ENCODE measurements at places on chromosomes 16 and 17. TPM values are rescaled to one million over a fixed set of nuclear protein-coding genes. Genes with fewer than 3 reads are reported as not detected.

ABCA8 gene
- not detected for total RNA-seq

ACSF3 gene
- total RNA-seq, result 32.1 TPM

HP gene
- total RNA-seq, result not detected

STAC2 gene
- total RNA-seq, result 0.20 TPM

TMEM100 gene
- total RNA-seq, result not detected

DNA sequence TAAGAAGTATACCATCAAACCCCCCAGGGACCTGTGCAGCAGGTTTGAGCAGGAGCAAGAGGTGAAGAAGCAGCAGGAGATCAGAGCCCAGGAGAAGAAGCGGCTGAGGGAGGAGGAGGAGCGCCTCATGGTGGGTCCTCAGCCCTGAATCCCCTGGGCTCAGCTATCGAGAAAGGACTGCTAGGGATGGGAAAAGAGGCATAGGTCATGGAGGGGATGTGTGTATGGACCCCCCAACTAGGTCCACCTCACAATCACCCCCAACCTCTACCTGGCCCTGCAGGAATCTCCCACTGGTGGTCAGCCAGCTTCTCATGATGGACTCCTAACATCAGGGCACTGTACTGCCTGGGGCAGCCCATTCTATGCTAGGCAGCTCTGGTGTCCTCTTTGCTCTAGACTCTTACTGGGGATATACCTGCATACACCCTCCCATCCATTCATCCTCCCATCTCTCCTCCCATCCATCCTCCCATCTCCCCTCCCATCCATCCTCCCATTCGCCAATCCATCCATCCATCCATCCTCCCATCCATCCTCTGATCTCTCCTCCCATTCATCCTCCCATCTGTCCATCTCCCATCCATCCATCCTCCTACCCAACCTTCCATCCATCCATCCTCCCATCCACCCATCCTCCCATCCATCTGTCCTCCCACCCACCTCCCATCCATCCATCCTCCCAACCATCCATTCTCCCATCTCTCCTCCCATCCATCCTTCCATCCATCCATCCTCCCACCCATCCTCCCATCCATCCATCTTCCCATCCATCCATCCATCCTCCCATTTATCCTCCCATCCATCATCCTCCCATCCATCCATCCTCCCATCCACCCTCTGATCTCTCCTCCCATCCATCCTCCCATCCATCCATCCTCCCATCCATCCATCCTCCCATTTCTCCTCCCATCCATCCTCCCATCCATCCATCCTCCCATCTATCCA, 10.6 kb downstream of the DRC7 start:
- no peak overlapping the region for H3K4me3 ChIP-seq
- H3K27ac ChIP-seq, result no peak overlapping the region
- H3K27me3 ChIP-seq, result no peaks in the 10 kb centered on the region
- H3K4me1 ChIP-seq, result peaks cover 4% of the 10 kb centered on the region

DNA sequence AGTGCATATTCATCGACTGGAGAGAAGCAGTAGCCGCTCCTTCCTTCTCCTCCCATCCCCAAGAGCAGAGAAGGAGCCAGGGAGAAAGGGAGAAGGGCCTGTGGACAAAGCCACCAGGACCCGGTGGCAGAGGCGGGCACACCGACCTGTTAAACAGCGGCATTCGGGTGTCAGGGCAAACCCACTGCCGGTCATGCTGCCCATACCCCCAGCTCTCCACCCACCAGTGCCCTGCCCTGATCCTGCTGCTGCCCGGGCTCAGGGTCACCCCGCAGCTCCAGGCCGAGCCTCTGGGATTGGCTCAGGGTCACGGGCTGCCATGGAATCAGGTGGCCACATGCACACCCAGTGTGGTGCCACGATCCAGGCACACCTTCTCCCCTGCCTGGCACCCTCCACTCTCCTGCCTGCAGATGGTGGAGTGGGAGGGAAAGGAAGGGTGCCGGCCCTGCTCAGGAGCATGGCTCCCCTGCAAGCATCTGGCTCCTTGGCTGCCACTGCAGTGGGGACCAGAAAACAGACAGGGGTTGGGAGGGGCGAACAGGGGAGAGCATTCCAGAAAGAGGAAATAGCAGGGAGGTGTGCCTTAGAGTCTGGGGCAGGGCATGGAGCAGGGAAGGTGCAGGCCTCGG, 18.3 kb upstream of the RASD1 start:
- no peaks in the 10 kb centered on the region for H3K27me3 ChIP-seq
- no peak for DNase-seq
- no peak overlapping the region for H3K4me3 ChIP-seq
- no peak overlapping the region for H3K27ac ChIP-seq
- no peaks in the 10 kb centered on the region for H3K36me3 ChIP-seq

- H3K36me3 ChIP-seq, result no peaks in the 10 kb centered on the region
- H3K4me3 ChIP-seq, result no peak overlapping the region
- H3K4me1 ChIP-seq, result peaks cover 5% of the 10 kb centered on the region
- H3K27ac ChIP-seq, result no peak overlapping the region
Observed at GRCh38 chr17:79955167-79955549, 80.5 kb downstream of the TBC1D16 start.

GRCh38 chr17:43171586-43172487, 823 bp downstream of the NBR1 start:
- peak; percentile 8 for DNase-seq
- H3K27me3 ChIP-seq, result no peaks in the 10 kb centered on the region
- H3K4me3 ChIP-seq, result no peak overlapping the region
- peaks cover 36% of the 10 kb centered on the region for H3K4me1 ChIP-seq
- no peak overlapping the region for H3K27ac ChIP-seq
- peaks cover 17% of the 10 kb centered on the region for H3K36me3 ChIP-seq

GRCh38 chr16:82633964-82634600, 7.3 kb downstream of the CDH13 start:
- H3K27me3 ChIP-seq, result peaks cover 22% of the 10 kb centered on the region
- H3K4me1 ChIP-seq, result no peaks in the 10 kb centered on the region
- H3K4me3 ChIP-seq, result no peak overlapping the region
- no peak overlapping the region for H3K27ac ChIP-seq

DNA sequence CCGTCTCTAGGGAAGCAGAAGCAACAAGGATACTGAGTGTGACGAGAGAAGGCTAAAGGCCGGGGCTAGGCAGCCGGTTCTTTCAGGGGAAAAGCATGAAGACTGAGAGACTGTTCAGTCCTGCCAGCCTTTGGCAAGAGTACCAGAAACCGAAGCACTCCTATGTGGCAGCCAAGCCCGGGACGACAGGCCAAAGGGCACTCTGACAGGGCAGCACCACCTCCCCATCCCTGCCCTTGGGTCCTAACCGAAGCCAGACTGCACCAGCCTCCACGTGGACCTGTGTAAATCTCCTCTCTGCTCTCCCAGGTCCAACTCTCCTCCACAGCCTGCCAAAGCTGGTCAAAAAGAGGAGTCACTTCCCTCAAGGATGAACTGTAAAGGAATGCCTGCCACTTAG, 23.5 kb upstream of the ALOX15 start:
- no peaks in the 10 kb centered on the region for H3K27me3 ChIP-seq
- H3K36me3 ChIP-seq, result peaks cover 3% of the 10 kb centered on the region
- no peak for DNase-seq
- no peaks in the 10 kb centered on the region for H3K4me1 ChIP-seq

DNA sequence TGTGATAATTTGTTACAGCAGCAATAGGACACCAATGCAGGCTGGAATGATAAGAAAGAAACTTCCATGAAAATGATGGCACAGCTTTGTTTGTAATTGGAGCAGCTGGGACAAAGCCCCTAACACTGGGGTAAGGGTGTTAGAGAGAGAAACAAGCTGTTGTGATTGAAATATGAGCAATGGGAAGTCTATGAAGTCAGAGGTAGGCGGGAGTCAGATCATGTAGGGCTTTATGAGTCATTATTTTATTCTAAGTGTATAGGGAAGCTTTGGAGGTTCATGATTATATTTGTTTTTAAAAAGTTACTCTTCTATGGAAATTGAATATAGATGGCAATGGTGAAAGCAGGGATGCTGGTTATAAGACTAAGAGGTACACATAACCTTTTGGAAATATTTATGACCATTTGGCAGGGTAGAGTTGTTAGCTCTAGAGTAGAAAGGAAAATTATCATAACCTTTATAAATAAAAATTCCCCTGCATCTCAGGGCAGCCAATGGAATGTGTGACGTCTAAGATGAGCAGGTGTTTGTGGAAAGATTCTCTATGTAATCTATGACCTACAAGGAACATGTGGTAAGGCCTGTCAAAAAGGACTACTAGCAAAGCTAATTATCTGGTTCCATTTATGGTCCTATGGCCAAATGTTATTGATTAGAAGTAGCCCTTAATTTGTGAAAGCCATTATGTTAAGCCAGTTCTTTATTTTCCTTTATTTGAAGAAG, 85.6 kb downstream of the KCNJ2 start:
- DNase-seq, result no peak
- no peak overlapping the region for H3K27ac ChIP-seq
- no peak overlapping the region for H3K4me3 ChIP-seq
- H3K27me3 ChIP-seq, result no peaks in the 10 kb centered on the region
- no peaks in the 10 kb centered on the region for H3K4me1 ChIP-seq

DNA sequence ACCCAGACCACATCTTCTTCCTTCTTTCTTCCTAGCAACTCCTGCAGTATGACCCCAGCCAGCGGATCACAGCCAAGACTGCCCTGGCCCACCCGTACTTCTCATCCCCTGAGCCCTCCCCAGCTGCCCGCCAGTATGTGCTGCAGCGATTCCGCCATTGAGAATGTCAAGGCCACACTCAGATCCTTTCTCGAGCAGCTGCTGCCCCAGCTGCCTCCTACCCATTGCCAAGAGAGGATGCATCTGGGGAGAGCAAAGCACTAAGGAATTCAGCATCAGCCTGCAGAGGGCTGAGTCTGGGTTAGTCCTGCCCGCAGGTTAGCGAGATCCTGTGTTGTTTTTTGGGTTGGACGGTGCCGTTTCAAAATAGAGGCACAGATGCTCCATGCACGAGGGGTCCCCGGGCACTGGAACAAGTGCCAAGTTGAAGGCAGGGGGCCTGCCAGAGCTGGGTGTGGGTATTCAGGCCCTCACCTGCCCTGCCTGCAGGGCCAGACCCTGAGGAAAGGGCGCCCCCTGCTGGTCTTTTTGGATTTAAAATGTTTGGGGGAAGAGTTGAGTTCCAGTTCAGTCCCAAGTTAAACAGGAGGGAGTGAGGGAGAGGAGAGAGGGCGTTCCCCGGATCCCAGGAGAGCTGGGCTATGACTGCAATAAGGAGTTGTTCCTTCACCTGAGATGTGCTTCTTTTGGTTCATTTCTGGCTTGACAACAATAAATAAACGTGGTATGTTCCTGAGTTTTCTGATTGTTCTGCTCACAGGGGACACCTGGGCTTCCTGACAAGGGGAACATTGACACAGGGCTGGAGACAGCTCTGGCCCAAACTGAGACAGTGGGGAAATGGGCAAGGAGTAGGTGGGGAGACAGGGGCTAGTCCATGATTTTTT, 4.9 kb downstream of the CDK3 start:
- H3K27me3 ChIP-seq, result no peaks in the 10 kb centered on the region
- H3K4me1 ChIP-seq, result no peaks in the 10 kb centered on the region
- H3K27ac ChIP-seq, result no peak overlapping the region
- peaks cover 2% of the 10 kb centered on the region for H3K36me3 ChIP-seq
- DNase-seq, result peak; percentile 73

DNA sequence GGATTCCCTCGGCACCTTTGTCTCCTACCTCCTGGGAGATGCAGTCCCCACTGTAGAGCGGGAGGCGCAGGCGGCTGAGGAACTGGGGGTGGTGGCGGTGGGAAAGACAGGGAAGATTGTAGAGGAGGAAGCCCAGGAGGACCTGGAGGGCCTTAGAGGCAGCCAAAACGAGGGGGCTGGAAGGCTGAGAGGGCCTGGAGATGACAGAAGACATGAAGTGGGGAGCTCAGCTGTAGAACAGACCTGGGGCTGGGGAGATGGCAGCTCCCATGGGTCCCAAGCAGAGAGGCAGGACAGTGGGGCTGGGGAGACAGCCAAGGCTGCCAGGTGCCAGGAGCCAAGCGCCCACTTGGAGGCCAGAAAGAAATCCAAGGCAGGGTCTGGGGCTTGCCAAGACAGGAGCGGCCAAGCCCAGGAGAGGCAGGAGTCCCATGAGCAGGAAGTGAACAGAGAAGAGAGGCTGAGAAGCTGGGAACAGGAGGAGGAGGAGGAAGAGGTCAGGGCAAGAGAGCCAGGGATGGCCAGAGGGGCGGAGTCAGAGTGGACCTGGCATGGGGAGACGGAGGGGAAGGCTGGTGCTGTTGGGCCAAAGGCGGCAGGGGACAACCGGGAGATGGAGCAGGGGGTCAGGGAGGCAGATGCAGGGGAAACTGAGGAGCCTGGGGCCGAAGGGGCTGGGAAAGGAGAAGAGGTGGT, 803 bp downstream of the APOBR start:
- peaks cover 37% of the 10 kb centered on the region for H3K4me1 ChIP-seq
- peak overlapping the region; percentile 98 for H3K27ac ChIP-seq
- H3K27me3 ChIP-seq, result no peaks in the 10 kb centered on the region
- peak overlapping the region; percentile 93 for H3K4me3 ChIP-seq

DNA sequence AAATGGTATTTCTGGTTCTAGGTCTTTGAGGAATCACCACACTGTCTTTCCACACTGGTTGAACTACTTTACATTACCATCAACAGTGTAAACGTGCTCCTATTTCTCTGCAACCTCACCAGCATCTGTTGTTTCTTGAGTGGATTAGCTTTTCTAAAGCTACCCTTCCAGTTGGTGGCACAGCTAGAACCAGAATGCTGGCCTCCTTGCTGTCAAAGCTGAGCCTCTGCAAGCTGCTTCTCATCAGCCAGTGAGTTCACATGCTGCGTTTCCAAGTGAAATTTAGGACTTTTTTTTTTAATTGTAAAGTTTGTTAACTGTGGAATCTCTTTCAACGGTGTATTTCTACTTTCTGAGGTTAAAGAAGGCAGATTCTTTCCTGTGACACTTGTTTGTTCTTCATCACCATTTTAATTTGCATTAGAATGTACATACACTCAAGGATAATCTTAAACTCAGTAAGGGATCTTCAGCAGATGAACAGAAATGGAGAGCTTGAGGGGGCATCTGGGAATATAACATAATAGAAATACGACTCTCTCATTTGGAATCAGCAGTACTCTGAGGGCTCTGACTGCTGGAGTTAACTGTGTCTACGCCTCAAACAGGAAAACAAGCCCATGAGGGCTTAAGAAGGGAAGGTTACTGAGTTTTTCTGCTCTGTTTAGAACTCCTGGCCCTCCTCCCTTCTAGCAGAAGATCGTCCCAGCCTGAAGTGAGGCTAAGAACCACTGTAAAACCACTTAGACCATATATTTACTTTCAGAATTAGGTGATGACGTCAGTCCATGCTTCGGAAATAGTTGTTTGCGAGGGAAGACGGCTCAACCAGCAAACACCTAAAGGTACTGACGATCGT, 148.4 kb upstream of the FAM20A start:
- H3K27ac ChIP-seq, result no peak overlapping the region
- no peak for DNase-seq
- H3K4me3 ChIP-seq, result no peak overlapping the region
- no peaks in the 10 kb centered on the region for H3K36me3 ChIP-seq

GRCh38 chr16:1871974-1872635, at the start of gene MEIOB:
MEIOB (minus strand) TSS chr16:1872164; CDS start chr16:1868175, 3,989 bp downstream.
- no peak within 1 kb of the TSS for H3K27ac ChIP-seq
- H3K4me3 ChIP-seq, result peak within 1 kb of the TSS; percentile 51
- H3K27me3 ChIP-seq, result peaks cover 27% of the 10 kb centered on the region
- DNase-seq, result peak; percentile 30
- H3K4me1 ChIP-seq, result peaks cover 3% of the 10 kb centered on the region

DNA sequence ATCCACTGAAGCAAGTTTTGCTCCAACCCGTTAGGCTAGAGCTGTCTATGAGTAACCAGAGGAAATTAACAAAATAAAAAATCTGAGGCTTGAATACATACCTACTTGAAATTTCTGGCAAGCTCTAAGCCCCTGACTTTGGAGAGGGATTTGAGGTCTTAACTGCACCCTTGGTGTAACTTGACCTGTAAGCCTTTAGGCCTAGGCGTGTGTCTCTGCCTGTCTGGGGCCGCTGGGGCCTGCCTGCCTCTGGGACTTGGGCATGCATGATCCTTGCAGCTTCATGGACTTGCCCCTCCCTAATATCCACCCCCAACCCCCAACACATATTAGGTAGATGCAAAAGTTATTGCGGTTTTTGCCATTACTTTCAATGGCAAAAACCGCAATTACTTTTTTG, 3.7 kb upstream of the CDC42EP4 start:
- H3K4me3 ChIP-seq, result no peak overlapping the region
- H3K36me3 ChIP-seq, result no peaks in the 10 kb centered on the region
- no peak overlapping the region for H3K27ac ChIP-seq
- DNase-seq, result no peak

All from activated naive CD8-positive, alpha-beta T cell treated with anti-CD3 and anti-CD28 coated beads for 36 hours (primary cell).